A673 (cell line): ENCODE measurements at places on chromosomes 2 and 18.

GRCh38 chr18:48798334-48799245 lies 152.2 kb downstream of the SMAD7 start:
- no peak for DNase-seq

DNA sequence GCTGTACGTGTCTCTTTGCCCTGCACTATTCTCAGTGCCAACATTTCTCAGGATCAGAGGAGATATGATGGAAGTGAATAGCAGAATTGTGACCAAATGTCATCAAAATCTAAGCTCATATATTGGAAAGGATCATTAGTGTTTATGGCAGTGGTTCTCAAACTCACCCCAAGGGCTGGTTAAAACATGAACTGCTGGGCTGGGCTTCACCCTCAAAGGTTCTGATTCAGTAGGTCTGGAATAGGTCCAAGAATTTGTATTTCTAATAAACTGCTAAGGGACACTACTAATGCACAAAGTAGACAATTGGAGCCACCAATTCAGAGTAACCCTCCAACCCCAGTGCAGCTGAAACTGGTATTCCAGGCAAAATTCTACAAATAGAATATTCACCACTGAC lies 317.9 kb upstream of the UBE2E3 start:
- DNase-seq, result no peak

DNA sequence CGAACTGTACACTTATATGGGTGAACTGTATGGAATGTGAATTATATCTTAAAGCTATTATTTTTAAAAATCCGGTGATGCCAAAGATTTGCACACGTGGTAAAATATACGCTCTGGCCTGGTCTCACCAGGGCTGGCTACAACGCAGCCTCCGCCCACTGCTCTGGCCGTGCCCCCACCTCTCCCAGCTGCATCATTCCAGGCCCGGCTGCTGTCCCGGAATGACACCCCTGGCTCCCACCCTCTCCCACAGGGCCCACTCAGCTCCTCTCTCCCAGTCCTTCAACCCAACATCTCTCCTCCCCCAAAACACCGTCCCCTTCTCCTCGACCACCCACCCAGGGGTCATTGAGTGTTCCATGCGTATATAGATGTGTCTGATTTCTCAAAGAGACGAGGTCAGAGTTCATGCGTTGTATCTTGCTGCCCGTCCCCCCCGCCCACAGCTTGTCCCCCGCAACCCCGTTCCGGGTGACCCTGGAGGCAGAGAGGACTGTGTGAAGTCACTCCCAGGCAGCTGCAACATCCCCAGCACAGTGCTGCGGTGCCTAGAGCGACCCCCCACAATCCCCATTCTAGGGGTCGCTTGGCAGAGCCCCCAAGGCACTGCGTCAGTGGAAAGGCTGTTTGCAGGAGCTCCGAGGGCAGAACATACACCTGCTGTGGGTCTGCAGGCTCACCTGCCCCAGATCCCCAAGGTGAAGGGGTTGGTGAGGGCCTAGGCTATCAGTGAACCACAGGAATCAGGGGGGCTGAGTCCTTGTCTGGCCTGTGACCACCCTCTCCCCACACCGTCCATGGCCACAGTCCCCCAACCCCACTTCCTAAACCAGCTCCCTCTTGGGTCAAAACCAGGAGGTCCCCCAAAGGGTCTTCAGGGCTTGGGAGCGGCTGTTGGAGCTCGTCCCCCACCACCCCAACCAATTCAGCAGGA lies 13.3 kb downstream of the DNMT3A start:
- no peak for DNase-seq

DNA sequence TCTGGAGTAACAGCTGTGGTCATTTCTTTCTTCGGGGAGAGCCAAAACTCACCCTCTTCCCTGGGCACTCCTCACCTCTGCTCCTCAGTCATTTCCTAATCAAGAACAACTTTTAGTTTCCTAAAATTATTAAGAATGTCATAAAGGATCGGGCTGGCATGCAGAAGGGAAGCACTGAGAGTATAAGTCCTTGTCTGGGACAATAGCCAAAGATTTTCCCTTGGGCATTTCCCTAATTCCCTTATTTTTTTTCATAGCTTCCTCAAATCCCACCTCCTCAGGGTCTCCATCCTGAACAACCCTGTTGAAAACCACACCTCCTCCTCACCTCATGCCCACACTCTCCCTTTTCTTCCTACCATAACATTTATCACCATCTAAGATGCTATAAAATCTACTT lies 115.0 kb downstream of the MREG start:
- DNase-seq, result no peak

GRCh38 chr2:36854241-36854640 lies 112.1 kb downstream of the STRN start:
- DNase-seq, result no peak

DNA sequence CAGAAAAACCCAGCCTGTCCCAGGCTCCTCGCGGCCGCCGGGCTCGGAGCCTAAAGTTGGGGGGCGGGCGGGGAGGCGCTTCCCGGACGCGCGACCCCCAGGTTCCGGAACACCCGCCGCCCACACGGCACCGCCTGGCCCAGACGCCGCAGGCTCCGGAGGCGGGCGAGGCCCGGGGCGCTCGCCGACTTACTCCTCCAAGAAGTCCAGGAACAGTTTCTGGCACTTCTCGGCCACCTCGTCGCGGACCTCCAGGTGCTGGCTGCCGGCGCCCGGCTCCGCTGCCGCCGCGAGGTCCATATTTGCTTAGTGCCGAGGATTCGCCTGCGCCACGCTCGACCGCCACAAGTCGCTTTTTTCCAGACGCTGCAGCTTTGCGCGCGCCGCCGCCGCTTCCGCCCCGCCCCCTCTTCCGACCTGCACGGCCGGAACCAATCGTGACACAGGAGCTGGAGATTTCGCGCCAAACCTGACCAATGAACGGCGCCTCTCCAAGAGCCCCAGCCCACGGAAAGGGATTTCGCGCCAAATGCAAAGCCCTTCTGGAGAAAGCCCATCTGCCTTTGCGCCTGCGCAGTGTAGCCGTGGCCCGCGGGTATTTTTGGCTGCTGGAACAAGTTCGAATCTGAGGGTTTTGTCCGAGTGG lies at the start of gene MCM6:
MCM6 (minus strand) TSS at position 378 of the 646 bp plus-strand sequence; CDS start at position 300, 78 bp downstream.
- DNase-seq, result peak; percentile 99

- DNase-seq, result no peak
Measured at GRCh38 chr18:23143016-23143814, 7.9 kb downstream of the CABLES1 start.

DNA sequence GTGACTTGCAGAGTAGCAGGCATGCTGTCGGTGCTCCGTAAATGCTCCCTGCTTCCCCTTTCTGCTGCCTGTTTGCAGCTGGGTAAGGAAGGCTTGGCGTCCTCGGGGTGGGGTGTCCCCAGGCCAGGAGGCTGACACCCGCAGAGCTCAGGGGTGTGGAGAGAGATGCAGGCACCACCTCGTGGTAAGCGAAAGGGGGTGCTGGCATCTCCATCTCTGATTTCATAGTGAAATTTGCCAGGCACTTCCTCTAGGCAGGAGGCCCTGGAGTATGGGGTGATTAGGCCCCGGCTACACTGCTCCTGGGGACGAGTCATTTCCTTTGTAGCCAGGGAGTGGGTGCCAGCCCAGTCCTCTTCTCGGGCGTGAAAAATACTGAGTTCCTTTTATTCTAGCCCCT lies 160.4 kb downstream of the KLHL29 start:
- peak; percentile 71 for DNase-seq

DNA sequence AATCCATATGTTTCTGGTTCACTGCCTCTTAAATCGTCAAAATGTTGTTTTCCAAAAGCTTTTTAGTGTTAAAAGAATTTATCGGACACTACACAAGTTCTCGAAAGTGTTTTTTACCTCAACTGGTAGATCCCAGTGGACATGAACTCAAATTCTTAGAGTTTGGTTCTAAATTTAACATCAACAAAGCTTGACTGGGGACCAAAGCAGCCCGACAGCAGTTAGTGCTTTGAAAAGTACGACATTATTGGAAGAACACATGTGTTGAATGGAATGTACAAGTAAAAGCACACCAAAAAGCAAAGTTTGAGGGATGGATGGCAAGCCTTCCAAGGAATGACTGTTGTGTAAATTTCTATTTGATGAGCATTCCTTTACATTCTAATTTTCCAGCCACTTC lies 803.9 kb upstream of the POU3F3 start:
- no peak for DNase-seq

- no peak for DNase-seq
Measured at GRCh38 chr2:7722212-7722910, 805.1 kb downstream of the RNF144A start.

- DNase-seq, result no peak
Measured at GRCh38 chr18:62976227-62976626, 260.9 kb downstream of the PHLPP1 start.
